CD8-positive, alpha-beta T cell (primary cell): ENCODE measurements at places on chromosomes 2 and 18. TPM values are rescaled to one million over a fixed set of nuclear protein-coding genes. Genes with fewer than 3 reads are reported as not detected.

TXNDC9 gene
- 11.4 TPM for total RNA-seq

- no peak for DNase-seq
Measured at GRCh38 chr2:9814129-9814868, 29.0 kb upstream of the TAF1B start.

GRCh38 chr2:136110526-136110925 lies 7.4 kb downstream of the CXCR4 start:
- no peak for DNase-seq

DNA sequence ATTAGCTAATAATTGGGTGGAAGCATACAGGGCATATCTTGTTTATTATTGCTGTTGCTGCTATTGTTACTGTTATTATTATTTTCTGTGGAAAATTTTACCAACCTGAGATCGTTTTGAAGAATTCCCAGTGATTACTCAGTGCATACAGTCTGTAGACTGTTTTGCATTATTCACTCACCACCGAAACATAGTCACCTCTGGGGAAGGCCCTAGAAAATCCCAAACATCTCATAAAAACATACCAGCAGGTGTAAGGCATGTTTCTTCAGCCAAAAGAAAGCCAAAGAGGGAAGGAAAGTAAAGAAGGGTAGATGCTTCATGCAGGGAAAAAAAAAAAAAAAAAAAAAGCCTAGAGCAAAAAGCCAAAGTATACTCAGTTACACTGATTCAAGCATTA lies 647.7 kb downstream of the BCL11A start:
- DNase-seq, result no peak

DNA sequence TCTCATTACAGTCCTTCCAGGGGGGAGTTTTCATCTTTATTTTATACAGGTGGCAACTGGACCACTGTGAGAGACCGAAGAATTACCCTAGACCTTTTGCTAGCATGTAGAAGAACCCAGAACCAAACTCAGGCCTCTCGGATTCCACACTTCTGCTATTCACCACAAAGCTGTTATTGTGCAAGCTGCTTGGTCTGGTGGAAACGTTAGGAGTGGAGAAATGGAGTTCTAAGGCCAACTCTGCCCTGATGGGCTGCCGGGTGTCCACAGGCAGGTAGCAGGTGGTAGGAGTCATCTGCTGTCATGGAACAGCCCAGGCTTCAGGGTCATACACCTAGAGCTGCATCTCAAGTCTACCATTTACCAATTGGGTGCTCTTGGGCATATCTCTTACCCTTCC lies 218.8 kb downstream of the BCL11A start:
- no peak for DNase-seq

GRCh38 chr2:127106991-127107621 lies at the start of gene BIN1:
BIN1 (minus strand) TSS chr2:127107154; CDS start chr2:127106943, 211 bp downstream.
- peak; percentile 83 for DNase-seq

- DNase-seq, result no peak
Measured at GRCh38 chr2:11781602-11782001, 35.2 kb downstream of the LPIN1 start.

DNA sequence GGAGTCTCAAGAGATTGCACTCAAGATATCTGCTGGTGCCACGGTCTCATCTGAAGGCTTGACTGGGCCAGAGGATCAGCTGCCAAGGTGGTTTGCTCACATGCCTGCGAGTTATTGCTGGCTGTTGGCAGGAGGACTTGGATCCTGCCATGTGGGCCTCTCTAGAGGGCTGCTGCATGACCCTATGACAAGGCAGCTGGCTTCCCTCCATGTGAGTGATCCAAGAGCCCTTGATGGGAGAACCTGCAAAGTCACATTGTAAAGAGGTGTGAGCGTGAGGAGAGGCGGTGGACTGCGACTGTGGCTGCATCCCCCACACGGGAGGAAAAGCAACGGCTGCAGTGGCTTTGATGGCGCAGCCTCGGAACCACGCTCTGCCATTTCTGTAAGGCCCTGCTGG lies 4.0 kb upstream of the ALLC start:
- no peak for DNase-seq

- DNase-seq, result peak; percentile 59
Measured at GRCh38 chr2:232633413-232634205, at the start of gene EFHD1. EFHD1 (plus strand) TSS chr2:232633604; CDS start chr2:232633705, 101 bp downstream.

- no peak for DNase-seq
Measured at GRCh38 chr18:5311301-5311989, 15.9 kb upstream of the ZBTB14 start.

PMS1 gene
- 12.2 TPM for total RNA-seq
